ENCODE measurements at places on chromosomes 5 and 9. TPM values are rescaled to one million over a fixed set of nuclear protein-coding genes. Genes with fewer than 3 reads are reported as not detected.

DNA sequence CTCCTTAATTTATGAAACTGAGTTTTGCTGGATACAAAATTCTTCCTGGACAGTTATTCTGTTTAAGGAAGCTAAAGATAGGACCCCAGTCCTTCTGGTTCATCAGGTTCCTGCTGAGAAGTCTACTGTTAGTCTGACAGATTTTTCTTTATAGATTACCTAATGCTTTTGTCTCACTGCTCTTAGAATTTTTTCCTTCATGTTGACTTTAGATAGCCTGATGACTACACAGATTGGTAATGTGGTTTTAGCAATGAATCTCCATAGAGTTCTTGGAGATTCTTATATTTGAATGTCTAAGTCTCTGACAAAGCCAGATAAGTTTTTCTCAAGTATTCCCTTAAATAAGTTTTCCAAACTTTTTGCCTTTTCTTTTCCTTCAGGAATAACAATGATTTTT, 419.7 kb downstream of the CDH10 start:
- no peak for DNase-seq

DNA sequence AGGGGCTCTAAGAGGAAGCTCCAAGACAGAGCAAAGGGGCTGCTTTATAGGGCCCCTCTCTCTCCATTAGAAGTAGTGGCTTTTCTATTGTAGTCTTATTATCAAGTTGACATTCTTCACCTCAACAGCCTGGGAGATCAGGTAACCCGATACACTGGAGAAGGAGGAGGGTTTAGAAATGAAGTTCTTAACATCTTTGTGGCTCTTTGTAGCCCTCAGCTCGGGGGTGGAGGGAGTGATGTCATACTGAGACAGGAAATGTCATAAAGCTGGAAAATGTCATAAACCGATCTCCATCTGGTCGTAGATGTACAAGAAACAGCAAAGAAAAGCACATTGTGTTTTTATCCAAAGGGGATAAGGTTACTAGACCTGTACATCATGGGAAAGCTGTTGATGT, 17.9 kb downstream of the PDZD2 start:
- no peak for DNase-seq

The LECT2 gene
- total RNA-seq, result not detected

The DMXL1 gene
- 26.8 TPM for total RNA-seq

The PCDHGC5 gene
- total RNA-seq, result not detected

The RALGDS gene
- total RNA-seq, result 77.0 TPM

The COL15A1 gene
- 0.23 TPM for total RNA-seq

- DNase-seq, result peak; percentile 27
Measured at GRCh38 chr5:10695055-10695649, 65.9 kb downstream of the DAP start.

All from activated naive CD4-positive, alpha-beta T cell treated with anti-CD3 and anti-CD28 coated beads, Interleukin-2, amount 50 U/mL, for 72 hours (primary cell).